ENCODE measurements at places on chromosomes 11 and 22.

GRCh38 chr11:10072841-10073240 lies 221.2 kb downstream of the SBF2 start:
- no peak for DNase-seq

DNA sequence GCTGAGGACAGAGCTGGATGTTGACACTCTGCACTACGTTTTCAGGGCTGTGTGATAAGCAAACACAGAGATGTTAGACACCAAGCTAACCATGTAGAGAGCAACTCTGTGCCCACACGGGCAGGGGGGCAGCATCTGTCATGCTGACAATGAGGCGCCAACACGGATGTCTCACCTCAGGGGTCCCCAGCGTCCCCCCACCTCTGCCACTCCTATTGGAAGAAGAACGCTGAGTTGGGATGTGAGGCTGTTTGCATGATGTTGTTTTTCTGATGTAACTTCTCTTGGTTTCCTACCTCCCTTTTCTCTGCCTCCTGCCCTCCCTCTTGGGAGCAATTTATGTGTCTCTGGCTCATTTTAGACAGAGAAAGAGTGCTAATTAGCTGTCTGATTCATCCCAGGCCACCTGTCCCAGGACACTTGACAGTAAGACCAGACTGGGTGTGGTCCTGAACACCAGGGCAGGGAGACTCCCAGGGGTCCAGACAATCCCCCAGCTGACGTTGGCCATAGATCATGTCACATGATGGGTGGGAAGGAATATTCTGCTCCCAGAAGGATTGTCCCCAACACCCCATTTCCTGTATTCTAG lies 89.2 kb upstream of the NCAM1 start:
- DNase-seq, result no peak

GRCh38 chr22:31300896-31301295 lies 8.6 kb upstream of the PIK3IP1 start:
- DNase-seq, result no peak

DNA sequence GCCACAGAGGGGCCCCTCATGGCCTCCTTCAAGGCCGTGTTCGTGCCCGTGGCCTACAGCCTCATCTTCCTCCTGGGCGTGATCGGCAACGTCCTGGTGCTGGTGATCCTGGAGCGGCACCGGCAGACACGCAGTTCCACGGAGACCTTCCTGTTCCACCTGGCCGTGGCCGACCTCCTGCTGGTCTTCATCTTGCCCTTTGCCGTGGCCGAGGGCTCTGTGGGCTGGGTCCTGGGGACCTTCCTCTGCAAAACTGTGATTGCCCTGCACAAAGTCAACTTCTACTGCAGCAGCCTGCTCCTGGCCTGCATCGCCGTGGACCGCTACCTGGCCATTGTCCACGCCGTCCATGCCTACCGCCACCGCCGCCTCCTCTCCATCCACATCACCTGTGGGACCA lies 10.0 kb downstream of the CXCR5 start:
- DNase-seq, result no peak

GRCh38 chr11:126188332-126189108 lies 22.9 kb downstream of the RPUSD4 start:
- no peak for DNase-seq

DNA sequence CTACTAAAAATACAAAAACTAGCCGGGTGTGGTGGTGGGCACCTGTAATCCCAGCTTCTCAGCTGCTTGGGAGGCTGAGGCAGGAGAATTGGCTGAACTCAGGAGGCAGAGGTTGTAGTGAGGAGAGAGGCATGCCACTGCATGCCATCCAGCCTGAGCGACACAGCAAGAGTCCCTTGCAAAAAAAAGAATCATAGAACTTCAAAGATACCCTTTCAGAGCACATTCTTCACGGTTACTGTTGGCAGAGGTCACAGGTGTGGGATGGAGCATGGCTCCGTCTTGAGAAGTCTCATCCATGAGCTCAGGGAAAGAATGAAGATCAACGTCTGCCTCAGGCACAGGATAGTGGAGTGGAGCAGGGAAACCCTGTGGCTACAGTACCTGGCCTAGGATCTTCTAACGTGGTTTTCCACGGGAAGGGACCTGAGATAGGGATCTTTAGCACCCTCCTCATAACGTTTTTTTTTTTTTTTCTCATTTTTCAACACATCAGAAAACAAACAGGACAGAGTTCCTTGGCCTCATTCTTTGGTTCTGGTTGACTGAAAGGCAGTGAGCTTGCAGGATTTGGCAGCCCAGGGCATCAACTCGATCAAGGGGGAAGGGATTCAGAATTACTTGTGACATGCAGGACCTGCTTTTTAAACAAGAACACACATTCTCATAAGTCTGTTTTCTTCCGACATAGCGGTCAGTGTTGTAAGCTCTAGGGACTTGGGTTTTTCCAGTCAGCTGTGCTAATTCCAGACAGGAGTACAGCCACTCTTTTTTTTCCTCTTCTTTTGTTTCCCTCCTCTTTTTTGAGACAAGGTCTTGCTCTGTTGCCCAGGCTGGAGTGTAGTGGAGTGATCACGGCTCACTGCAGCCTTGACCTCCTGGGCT lies 22.8 kb downstream of the F2 start:
- no peak for DNase-seq

DNA sequence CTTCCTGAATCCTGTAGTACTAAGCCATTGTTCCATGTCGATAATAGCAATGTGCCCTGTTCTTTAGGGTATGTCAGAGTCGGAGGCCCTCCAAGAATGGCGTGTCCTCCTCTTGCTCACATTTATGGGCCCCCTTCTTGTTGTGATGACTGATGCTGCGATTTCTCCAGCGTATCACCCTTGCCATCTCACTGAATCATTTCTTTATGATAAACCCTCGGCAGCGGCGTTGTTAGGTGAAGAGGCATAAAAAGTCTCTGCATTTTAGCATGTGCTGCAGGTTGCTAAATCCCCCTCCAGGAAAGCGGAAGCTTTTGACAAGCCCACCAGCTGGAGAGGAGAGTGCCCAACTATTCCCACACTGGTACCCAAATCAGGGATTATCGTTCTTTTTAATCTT lies 1045.3 kb downstream of the BRD1 start:
- no peak for DNase-seq

GRCh38 chr11:3732671-3733436 lies 61.7 kb upstream of the CHRNA10 start:
- peak; percentile 13 for DNase-seq

DNA sequence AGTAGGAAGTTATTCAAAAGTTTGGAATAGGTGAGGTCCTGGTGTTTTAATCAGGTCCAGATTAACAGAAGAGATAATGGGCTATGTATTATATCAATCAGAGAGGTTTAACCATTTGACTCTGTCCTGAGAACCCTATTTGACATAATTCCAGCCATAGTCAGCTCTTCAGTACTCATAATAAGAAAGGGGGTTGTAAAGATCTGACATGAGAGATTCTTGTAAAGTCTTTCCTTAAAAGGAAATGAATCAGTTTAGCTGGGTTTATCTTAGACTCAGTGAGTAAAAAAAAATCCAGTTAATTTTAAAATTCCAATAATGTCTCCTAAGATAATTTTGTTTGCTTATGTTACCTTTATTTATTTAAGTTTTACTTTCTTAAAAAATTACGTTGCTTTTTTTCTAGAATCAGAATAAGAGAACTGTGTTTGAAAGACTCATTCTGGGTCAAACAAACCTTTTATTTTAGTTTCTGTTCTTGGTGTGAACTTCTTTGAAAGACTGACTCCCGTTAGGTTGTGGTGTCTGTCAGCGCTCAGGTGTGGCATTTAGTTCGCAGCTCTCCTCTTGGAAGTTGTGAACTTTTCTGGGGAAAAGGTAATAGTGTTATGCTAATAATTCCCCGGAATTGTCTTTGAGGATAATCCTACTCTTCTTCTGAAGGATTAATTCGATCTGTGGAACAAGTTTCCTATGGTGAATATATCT lies 20.5 kb downstream of the NUCB2 start:
- DNase-seq, result no peak

GRCh38 chr11:128367573-128367972 lies 219.8 kb downstream of the ETS1 start:
- DNase-seq, result no peak

- DNase-seq, result peak; percentile 78
These were observed 45.6 kb downstream of the DENND5A start for GRCh38 chr11:9219572-9219971.

- DNase-seq, result no peak
These were observed 48.0 kb upstream of the L3MBTL2 start for GRCh38 chr22:41157083-41157482.

- no peak for DNase-seq
These were observed 11.3 kb upstream of the P2RY2 start for GRCh38 chr11:73206801-73207200.

DNA sequence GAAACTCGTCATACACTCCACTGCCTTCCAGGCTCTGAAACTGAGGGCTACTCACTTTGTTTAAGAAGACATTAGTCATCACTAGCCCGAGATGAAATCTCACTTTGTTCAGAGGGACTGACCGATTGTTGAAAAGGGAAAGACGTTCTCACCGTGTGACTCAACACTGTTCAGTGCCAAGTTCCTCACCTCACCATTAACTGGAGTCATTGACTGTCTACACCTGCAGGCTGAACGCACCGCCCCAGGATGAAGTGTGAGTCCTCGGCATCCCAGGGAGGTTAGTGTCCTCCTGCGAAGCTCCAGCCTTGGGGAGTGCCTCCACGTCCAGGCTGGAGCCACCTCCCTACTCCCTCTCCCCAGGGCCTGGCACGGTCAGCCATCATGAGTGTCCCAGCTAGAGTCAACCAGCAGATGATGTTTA lies 30.4 kb downstream of the FADD start:
- peak; percentile 38 for DNase-seq

- no peak for DNase-seq
These were observed 73.8 kb upstream of the PARVA start for GRCh38 chr11:12303421-12304149.

GRCh38 chr22:43228863-43229262 lies 41.9 kb upstream of the TTLL12 start:
- DNase-seq, result no peak

DNA sequence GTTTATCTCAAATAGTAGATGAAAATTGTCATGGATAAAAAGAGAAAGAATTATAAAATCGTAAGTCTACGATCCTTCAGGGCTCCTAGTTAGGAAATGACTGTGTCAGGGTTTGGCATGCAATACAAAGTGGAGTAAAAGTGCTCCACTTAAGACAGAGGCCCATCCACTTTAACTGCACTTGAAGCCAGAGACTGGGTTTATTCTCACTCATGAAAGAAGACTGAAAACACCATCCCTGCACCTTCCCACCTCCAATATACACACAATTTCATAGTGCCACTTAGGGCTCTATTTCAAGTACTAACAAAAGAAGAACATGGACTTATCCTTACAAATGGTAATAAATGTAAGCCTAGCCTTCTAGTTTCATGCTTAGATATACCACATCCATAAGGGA lies 70.7 kb downstream of the ANO5 start:
- no peak for DNase-seq

GRCh38 chr11:120817158-120817557 lies 206.7 kb upstream of the TBCEL start:
- no peak for DNase-seq

DNA sequence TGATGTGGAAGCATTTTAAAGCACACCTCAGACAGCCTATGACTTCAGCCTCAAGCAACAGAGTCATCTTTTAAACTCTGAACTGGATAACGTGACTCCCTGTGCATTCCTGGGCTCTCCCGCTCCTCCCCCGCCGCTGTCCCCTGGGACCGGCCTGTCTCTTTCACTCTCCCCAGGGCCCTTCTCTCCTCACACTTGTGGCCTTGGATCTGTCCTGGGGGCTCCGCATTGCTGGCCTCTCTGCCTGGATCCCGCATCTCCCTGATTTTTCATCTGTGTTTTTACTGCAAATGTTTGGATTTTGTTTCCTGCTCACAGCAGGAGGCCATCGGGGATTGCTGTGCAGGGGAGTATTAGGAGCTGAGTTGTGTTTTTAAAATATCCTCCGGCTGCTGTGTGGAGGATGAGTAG lies 15.4 kb downstream of the C11orf24 start:
- peak; percentile 75 for DNase-seq

- DNase-seq, result no peak
These were observed 165.2 kb upstream of the TBCEL start for GRCh38 chr11:120858740-120859139.

DNA sequence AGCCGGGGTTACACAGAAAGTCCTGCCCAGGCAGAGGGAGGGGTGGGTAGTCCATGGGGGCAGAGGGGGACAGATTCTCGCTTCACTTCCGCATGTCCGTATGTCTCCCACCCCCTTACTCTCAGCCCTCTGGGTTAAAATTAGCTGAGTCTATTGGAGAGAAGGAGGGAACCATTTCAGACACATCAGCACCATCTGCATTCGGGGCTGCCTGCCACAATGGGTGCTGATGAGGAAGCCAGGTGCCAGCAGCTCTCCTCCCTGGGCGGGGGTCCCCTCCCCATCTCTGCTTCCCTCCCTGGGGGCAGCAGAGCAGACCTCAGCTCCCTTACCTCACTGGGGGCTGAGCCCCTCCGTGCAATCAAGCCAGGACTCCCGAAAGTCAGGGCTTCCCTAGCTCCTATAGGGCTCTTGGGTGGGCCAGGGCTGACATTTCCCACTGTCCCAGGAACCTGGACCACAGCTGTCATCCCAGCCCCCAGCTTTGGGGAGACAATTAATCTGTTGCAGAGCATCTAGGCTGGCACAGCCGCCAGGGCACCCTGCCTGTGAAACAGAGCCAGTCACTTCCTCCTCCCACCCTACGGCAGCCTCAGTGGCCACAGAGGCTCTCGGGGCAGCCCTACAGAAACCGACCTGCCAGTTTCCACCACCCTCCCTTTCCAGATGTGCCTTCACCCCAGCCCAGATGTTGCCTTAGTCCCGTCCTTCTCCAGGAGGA lies 67.3 kb downstream of the PDE2A start:
- no peak for DNase-seq

- no peak for DNase-seq
These were observed 21.6 kb upstream of the LMO1 start for GRCh38 chr11:8285228-8285627.

GRCh38 chr11:113313601-113314000 lies 782 bp upstream of the TTC12 start:
- DNase-seq, result no peak

DNA sequence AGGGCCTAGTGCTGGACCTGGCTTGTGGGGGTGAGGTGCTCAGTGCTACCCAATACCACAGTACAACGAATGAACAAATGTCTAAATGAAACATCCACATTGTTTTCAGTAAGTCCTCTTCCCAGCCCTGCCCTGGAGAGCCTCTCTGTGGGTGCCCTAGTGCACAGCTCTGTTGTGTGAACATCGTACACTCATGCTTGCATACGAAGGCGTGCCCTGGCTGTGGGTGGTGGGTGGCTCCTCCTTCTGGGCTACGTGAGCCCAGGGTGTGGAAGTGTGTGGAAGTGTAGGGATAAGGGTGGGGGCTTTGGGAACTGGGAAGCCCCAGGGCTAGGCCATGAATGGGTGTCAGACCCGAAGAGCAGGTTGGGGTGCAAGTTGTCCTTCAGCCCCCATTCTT lies 592 bp upstream of the NLRX1 start:
- no peak for DNase-seq

- DNase-seq, result peak; percentile 60
These were observed 3.8 kb upstream of the PIK3IP1 start for GRCh38 chr22:31295831-31296657.

Data from GM03348 (cell line).